Natural killer cell treated with Interleukin-12 subunit alpha and Interleukin-12 subunit beta and Interleukin-15 and Interleukin-18, amount 100 ng/mL, for 72 hours (primary cell): ENCODE measurements at places on chromosomes 5 and 9. TPM values are rescaled to one million over a fixed set of nuclear protein-coding genes. Genes with fewer than 3 reads are reported as not detected.

DNA sequence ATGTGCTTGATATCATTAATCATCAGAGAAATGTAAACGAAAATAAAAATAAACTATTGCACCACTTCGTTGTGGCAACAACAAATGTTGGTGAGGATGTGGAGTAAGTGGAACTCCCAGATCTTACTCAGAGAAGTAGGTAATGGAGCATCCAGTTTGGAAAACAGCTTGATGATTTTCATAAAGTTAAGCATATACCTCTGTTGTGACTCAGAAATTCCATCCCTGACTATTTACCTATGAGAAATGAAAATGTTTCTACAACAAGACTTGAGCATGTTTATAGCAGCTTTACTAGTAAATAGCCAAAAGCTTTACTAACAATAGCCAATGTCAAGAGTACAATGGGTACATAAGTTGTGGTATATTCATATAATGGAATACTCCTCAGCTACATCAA lies 214.7 kb upstream of the NMUR2 start:
- no peaks in the 10 kb centered on the region for H3K36me3 ChIP-seq
- no peaks in the 10 kb centered on the region for H3K4me1 ChIP-seq
- H3K27me3 ChIP-seq, result no peaks in the 10 kb centered on the region
- H3K27ac ChIP-seq, result no peak overlapping the region
- no peak overlapping the region for H3K4me3 ChIP-seq

DNA sequence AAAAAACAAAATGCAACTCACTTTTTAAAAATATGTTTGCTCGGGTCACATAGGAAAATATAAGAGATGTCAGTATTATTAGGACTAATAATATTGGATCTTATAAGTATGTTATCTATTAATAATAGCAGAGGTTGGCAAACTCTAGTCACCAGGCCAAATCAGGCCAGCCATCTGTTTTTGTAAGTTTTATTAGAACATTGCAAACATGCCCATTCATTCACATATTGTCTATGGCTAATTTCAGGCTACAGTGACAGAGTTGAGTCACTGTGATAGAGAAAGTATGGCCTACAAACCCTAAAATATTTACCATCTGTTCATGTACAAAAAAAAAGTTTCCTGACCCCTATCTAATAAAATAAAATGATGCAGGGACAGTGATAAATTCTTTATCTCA lies 97.7 kb upstream of the CDH6 start:
- no peak overlapping the region for H3K27ac ChIP-seq
- no peaks in the 10 kb centered on the region for H3K27me3 ChIP-seq
- H3K4me3 ChIP-seq, result no peak overlapping the region
- H3K4me1 ChIP-seq, result no peaks in the 10 kb centered on the region
- H3K36me3 ChIP-seq, result peaks cover 4% of the 10 kb centered on the region
- no peak for DNase-seq

The TMEM141 gene
- 50.5 TPM for total RNA-seq

The SLC23A1 gene
- total RNA-seq, result 0.78 TPM

GRCh38 chr9:76984486-76984885 lies 35.0 kb upstream of the FOXB2 start:
- H3K27ac ChIP-seq, result no peak overlapping the region
- H3K4me1 ChIP-seq, result no peaks in the 10 kb centered on the region
- no peaks in the 10 kb centered on the region for H3K36me3 ChIP-seq

GRCh38 chr9:21804331-21804730 lies 1.9 kb downstream of the MTAP start:
- H3K4me3 ChIP-seq, result no peak overlapping the region
- peaks cover 28% of the 10 kb centered on the region for H3K4me1 ChIP-seq
- no peaks in the 10 kb centered on the region for H3K36me3 ChIP-seq
- no peak overlapping the region for H3K27ac ChIP-seq
- no peak for DNase-seq

DNA sequence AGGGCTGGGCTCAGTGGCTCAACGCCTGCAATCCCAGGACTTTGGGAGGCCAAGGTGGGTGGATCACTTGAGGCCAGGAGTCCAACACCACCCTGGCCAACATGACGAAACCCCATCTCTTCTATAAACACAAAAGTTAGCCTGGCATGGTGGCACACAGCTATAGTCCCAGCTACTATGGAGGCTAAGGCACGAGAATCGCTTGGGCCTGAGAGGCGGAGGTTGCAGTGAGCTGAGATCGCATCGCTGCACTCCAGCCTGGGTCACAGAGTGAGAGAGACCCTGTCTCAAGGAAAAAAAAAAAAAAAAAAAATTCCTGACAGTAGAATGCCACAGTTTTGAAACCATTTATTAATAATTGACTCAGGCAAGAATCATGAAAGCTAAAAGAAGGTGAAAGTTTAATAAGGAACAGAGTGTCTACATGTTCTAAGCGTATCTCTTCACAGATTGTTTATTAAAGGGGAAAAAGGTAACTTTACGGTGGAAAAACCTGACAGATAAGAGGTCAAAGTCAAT lies 5.7 kb upstream of the PTGR1 start:
- no peak overlapping the region for H3K27ac ChIP-seq
- no peaks in the 10 kb centered on the region for H3K36me3 ChIP-seq
- H3K27me3 ChIP-seq, result peaks cover 41% of the 10 kb centered on the region
- no peak for DNase-seq
- H3K4me3 ChIP-seq, result no peak overlapping the region

The PCDHA11 gene
- total RNA-seq, result not detected

DNA sequence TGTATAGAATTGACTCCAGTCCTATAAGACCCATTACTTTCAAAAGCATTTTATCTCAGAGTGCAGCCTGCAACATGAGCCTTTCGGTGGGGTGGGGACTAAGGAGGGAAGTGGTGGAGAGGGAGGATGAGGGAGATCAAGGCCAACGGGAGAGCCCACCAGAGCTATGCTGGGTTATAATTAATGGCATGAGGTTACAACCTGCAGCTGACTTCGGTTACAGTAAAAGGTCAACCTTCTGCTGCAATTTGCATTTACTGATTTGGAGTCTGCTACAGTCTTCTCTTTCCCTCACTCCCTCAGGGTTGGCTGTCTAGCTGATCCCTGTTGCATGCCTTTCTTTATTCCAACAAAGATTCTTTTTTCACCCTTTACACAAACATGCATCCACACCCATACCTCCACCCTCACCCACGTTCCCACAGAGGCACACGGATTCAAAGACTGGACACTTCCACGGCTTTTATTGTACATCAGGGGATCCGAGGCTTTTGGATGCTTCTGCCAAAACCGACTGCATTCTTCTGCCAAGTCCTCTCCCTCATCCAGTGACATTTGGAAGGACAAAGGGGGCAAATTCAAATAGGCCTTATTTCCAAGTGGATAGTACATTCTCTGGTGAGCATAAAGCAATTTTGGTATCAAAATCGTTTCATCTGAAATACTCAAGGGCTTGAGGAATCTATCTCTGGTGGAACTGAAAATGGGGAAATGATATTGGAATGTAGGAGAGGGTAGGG lies 381.2 kb downstream of the NFIB start:
- H3K4me3 ChIP-seq, result no peak overlapping the region
- no peaks in the 10 kb centered on the region for H3K4me1 ChIP-seq
- H3K27ac ChIP-seq, result no peak overlapping the region
- DNase-seq, result no peak
- H3K27me3 ChIP-seq, result no peaks in the 10 kb centered on the region

The LOX gene
- not detected for total RNA-seq

The DMRTA1 gene
- total RNA-seq, result not detected

The C9orf153 gene
- total RNA-seq, result not detected

DNA sequence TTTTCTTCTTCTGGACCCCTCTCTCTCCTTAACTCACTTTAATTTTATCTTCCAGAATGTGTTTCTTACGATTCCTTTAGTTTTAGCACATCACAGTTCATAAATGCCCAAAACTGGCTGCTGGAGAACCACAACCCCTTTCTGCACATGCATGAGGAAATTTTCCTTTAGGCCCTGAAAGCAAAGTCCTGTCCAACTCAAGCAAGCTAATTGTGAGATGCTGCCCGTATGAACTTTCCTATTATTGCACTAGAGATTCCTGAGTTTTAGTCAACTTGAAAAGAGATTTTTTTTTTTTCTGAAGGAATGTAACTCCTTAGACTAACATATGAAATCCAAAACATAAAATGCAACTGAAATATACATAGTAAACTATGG lies 52.1 kb upstream of the DAB2 start:
- DNase-seq, result no peak
- H3K4me1 ChIP-seq, result peaks cover 3% of the 10 kb centered on the region
- H3K36me3 ChIP-seq, result no peaks in the 10 kb centered on the region
- no peak overlapping the region for H3K27ac ChIP-seq
- H3K27me3 ChIP-seq, result peaks cover 4% of the 10 kb centered on the region

The SLC35D2 gene
- 12.9 TPM for total RNA-seq

DNA sequence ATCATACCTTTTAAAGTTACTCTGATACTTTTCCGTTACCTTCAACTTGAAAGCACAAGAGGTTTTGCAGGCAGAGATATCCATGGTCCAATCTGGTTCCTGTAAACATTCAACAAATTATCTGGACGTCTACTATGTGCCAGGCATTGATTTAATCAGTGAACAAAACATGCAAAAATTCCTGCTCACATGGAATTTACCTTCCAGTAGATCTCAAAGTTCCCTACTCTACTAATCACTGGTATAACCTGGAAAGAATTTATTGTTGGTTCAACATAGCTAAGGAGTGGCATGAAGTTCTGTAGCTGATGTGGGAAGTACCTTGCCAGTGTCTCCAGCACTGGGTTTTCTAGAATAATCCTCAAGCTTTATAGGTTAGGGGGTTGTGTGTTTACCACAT lies 9.8 kb downstream of the OCLN start:
- peaks cover 12% of the 10 kb centered on the region for H3K27me3 ChIP-seq
- H3K4me3 ChIP-seq, result no peak overlapping the region
- no peaks in the 10 kb centered on the region for H3K36me3 ChIP-seq
- H3K4me1 ChIP-seq, result no peaks in the 10 kb centered on the region
- DNase-seq, result no peak
